ENCODE measurements at places on chromosomes 2 and 18.

- DNase-seq: no peak
These were observed 9.7 kb upstream of the EN1 start for GRCh38 chr2:118856978-118857676.

DNA sequence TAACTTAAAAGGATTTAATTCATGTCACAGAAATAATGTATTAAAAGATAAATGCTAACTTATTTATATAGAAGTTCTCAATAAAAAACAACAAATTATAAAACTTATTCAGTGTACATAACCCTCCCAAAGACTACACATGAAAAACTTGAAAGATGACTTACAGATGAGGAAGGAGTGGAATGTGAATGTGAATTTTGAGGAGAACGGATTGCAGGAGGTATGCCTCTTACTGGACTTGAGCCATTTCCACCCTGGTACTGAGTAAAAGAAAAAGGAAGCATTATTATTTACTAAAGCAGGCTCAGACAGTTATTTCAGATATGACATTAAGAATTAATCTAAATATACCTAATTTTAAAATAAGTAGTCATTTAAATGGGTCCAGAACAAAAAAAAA, 104.4 kb downstream of the TLK1 start:
- DNase-seq: no peak

- DNase-seq: no peak
These were observed 97.8 kb upstream of the RASGRP3 start for GRCh38 chr2:33378556-33379210.

- no peak for DNase-seq
These were observed 18.6 kb downstream of the GLI2 start for GRCh38 chr2:120754067-120754960.

- no peak for DNase-seq
These were observed 46.4 kb downstream of the ACYP2 start for GRCh38 chr2:54161660-54162424.

Data from uterus (tissue), 4 donors.